ENCODE measurements at places on chromosomes 16 and 17. TPM values are rescaled to one million over a fixed set of nuclear protein-coding genes. Genes with fewer than 3 reads are reported as not detected.

DNA sequence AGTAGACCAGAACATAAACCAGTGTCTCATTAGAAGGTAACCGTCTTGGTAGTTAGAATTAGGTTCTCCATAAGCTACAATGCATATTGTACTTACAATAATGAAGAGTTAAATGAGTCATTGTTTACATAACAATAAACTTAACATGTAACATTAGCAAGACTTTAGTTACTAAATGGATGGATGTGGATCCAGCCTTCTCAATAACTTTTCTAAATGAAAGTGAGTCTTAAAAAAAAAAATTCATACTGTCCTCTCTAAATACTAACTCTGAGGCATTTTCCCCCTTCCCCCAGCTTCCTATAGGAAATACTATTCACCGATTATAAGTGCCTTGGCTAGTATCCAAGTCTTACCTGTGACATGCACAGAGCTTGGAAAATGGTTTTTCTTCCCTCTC, 155.3 kb downstream of the CYB561 start:
- DNase-seq = no peak

GRCh38 chr17:72120642-72121163, at the start of gene SOX9:
SOX9 (plus strand) TSS chr17:72121020; CDS start chr17:72121392, 372 bp downstream.
- peak; percentile 86 for DNase-seq

Gene ACSM2A
- not detected for total RNA-seq

DNA sequence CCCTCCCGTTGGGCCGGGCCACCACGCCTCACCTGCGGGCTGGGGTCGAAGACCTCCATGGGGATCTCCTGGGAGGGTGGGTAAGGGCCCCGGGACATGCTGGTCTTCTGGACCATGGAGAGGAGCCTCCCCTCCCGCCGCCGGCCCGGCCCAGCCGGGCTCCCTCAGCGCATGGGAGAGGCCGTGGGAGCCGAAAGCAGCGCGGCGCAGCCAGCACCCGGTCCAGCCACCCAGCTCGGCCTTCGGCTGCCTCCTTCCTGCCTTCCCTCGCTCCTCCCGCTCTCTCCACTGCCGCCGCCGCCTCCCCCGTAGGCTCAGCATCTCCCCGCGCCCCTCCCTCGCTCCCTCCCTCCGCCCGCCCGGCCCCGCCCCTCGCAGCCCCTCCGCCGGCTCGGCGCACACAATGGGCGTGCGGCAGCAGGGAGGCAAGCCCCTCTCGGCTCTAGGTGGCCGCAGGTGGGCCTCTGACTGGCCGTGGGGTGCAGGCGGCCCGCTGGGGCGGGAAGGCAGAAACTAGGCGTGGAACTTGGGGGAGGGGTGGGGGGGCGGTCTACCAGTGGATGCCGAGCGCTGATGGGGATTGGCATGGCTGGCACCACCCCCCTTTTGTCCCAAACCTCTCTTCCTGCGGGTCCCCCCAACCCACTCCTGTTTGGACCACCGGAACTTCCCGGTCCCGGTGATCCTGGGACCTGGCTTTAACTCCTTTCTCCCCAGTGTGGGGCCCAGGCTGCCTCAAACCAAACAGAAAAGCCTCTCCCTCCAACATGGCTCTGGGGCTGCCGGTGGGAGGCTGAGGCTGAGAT, at the start of gene CACNB1:
Gene CACNB1 (minus strand): TSS at position 290 of the 806 bp plus-strand sequence. CDS start 174 bp downstream, at position 116.
- peak; percentile 62 for DNase-seq

GRCh38 chr17:6241381-6241780, 171.2 kb downstream of the WSCD1 start:
- DNase-seq = no peak

DNA sequence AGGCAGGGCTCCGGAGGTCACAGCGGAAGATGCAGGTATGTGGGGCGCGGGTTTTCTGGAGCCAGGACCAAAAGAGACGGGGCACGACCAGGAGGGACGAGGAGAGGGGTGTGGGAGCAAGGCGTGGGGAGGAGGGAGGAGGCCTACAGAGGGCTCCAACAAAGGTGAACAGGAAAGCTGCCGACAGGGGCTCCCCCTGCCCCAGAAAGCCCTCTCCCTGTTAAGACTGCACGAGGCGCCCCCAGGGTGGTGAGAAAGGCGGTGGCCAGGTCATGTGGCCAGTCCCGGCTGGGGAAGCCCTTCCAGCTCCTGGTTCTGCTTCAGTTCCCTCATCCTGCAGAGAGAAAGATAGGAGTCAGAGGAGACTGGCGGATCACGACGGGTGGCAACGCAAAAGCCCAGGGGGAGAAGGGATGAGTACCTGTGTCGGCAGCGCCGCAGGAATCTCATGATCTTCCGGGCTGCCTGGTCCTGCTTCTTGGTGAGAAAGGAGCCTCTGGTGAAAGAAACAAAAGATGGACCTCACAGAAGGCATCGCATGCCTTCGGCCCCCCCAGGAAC, 949 bp upstream of the SPAG7 start:
- DNase-seq = no peak

Gene ATF7IP2
- 2.4 TPM for total RNA-seq

Gene C17orf67
- total RNA-seq = 0.58 TPM

DNA sequence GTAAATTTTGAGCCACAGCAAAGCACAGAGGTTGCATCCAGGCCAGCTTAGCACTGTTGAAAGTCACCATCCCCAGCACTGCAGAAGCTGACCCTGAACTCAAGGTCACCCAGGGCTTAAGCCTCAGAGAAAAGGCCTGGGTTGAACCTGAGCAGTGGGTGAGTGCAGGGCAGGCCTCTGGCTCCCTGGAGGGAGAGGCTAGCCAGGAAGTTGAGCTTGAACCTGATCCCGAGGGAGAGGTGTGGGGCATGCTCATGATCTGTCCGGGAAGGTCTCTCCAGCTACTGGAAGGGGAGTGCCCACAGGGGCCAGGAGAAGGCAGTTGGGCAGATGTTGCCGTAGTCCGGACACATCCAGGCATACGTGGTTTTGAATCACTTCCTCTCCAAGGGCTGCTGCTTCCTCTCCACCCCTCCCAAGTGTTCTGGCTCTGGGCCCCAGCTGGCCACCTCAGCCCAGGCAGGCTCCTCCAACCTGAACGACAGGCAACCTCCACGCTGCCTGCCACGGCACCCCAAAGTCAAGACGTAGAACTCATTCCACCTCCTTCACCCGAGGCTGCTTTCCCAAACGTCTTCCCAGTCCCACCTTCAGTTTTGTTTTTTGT, 18.4 kb downstream of the CARHSP1 start:
- peak; percentile 87 for DNase-seq

GRCh38 chr16:12201216-12201615, 224.7 kb downstream of the SNX29 start:
- DNase-seq = no peak

Gene YWHAE
- 535 TPM for total RNA-seq

Gene KRT25
- not detected for total RNA-seq

DNA sequence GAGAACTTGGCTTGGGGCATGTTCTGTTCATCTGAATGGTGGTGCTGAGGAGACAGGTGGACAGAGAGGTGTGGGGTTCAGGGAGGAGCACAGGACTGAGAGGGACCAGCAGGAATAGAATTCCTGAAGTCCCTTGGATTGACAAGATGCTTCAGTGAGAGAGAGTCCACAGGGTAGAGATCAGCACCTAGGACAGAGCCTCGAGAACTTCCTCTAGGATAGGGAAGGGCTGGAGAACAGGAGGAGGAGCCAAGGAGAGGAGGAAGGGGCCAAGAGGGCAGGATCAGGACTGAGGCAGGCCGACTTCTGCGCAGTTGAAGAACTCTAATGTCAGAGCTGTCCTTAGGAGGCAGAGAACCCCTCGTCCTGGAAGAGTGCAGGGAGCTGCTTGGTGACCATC, 138.4 kb downstream of the PRKCB start:
- DNase-seq = no peak

DNA sequence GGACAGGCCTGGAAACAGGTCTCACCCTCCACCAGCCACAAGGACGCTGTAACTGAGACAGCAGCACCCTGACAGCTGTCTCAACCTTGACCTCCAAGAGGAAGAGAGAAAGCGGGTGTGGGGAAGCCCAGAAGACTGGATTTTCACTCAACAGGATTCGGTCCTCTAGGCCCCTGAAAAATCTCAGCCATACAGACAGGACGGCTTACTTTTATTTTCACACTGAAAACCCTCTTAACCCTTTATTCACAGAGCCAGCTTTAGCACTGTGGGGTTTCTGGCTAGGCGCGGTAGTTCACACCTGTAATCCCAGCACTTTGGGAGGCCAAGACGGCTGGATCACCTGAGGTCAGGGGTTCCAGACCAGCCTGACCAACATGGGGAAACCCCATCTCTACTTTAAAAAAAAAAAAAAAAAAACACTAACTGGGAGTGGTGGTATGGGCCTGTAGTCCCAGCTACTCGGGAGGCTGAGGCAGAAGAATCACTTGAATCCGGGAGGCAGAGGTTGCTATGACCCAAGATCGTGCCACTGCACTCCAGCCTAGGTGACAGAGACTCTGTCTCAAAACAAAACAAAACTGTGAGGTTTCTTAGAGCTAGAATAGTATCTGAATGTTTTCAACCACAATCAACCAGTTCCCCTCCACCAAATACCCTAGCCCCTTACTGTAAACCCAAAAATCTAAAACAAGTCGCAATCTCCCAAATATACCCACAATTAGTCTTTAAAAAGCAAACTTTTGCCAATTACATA, 5.3 kb downstream of the ANKRD11 start:
- no peak for DNase-seq

Measured in lower leg skin (tissue), 4 donors.